Stimulated activated CD4-positive, alpha-beta T cell treated with anti-CD3 and anti-CD28 coated beads, Interleukin-2, amount 100 ng/mL, for 24 hours (primary cell): ENCODE measurements at places on chromosomes 4 and X.

DNA sequence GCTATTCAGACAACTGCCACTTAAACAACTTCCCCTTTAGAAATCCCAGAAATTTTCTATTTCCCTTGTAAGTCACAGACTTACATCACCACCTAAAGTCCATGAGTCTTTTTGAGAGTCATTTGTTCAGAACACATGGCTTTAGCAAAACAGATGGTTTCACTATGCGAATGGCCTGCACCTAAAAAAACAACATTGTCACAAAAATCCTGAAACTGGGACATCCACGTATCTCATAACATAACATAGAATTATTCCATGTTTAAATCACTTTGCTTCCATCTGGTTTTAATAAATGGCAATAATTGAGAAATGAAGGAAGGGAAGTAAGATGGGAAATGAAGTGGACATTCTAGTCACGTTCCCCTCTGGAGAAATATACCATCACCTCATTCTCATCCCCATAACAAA lies 155.3 kb upstream of the EDNRA start:
- DNase-seq, result no peak

DNA sequence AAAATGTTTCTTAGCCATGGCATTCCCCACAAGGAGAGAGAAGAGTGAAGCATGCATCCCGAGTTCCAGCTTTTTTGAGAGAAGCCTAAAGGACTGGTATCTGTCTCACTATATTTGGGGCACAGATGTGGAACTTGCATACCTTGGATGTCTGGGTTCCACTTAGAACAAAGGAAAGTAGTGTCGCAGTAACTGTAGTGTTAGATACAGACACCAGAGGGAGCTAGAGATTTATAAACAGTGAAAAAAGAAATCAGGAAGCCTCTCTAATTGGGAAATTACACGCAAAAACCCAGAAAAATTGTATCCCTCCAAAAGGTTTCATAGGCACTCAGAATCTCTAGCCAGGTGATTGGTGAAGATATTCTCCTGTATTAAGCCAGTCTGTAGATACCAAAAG lies 34.4 kb downstream of the AGTR2 start:
- DNase-seq, result no peak

- DNase-seq, result no peak
Measured at GRCh38 chr4:77582711-77583110, 22.9 kb upstream of the CXCL13 start.

- no peak for DNase-seq
Measured at GRCh38 chr4:128477540-128477939, 189.9 kb upstream of the PGRMC2 start.

- DNase-seq, result no peak
Measured at GRCh38 chrX:135420831-135421230, 913 bp upstream of the SMIM10L2A start.

DNA sequence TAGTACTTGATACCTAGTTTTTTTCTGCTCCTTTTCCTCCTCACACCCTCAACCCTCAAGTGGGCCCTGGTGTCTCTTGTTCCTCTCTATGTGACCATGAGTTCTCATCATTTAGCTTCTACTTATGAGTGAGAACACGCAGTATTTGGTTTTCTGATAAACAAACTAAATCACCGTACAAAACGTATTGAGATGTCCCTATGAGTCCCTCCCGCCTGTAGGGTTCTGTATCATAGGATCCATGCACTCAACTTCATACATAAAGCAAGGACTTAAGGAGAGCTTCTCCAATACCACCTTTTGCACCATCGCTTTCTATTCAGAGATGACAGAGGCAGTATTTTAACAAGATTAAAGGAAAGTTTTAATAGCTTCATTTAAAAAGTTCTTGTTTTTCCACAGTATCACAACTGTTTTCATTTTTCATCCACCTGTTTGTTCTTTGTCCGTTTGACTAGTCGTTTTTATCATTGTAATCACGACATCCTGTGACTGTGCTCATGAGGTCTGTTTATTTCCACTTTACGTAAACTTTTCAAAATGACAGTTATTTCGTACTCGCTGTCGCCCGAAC lies 457 bp upstream of the RAB9A start:
- no peak for DNase-seq
